ENCODE measurements at places on chromosomes 2 and 18.

DNA sequence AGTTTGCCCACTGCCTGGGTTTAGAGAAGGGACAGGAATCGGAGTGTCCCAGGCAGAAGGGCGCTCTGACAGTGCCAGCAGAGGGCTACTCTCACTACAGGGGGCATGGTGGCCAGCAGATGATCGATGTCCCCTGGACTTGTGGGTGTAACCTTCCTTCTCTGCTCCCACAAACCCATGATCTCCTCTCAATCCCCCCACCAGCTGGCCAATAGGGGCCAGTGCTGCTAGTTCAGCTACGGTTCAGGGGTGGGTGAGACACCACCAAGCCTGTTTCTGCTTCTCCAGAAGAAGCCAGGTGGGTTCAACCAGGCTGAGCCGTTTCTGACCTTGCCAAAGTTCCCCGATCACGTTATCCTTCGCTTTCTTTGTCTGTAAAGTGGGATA, 1.3 kb downstream of the NPPC start:
- no peak for DNase-seq

DNA sequence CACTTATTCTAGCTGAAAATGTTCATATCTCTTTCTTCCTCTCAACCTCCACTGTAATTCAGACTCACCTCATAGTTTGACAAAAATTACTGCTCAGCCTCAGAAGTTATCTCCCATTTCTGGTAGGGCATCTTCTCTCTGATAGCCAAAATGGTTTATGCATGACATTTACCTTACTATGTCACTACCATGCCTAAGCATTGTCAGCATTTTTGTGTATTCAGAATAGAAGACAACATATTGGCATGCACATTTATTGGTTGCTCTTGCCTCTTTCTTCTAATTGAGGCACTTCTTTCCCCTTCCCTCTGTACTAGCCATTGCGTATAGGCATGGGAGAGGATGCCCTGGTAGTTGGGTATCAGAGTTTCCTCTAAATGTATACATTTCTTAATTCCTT, 406.1 kb upstream of the DCC start:
- no peak for DNase-seq

GRCh38 chr2:159891917-159892730, 94.1 kb upstream of the CD302 start:
- no peak for DNase-seq

GRCh38 chr18:61893971-61894750, 1.4 kb upstream of the RNF152 start:
- peak; percentile 88 for DNase-seq

DNA sequence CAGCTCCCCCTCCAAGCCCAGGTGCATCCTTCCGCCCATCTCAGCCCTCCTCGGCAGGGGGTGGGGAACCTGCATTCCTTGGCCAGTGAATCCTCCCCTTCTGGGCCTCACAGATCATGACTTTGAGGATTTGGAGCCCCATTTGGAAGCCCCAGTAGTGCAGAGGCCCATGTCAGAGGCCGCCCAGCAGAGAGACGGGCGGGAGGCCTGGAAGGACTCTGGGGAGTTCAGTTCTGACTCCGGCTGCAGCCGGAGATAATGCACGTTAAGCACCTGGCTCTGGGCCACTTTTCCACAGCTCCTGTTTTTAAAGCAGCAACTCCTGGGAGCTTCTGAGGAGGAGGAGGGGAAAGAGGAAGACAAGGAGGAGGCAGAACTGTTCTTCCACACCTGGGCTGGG, 14.9 kb downstream of the ATOH8 start:
- peak; percentile 57 for DNase-seq

- DNase-seq = no peak
Observed at GRCh38 chr2:217639481-217639880, 363.3 kb downstream of the TNS1 start.

- DNase-seq = no peak
Observed at GRCh38 chr2:37767959-37768925, 96.8 kb upstream of the CDC42EP3 start.

- DNase-seq = no peak
Observed at GRCh38 chr2:70627211-70627898, 73.7 kb upstream of the TGFA start.

DNA sequence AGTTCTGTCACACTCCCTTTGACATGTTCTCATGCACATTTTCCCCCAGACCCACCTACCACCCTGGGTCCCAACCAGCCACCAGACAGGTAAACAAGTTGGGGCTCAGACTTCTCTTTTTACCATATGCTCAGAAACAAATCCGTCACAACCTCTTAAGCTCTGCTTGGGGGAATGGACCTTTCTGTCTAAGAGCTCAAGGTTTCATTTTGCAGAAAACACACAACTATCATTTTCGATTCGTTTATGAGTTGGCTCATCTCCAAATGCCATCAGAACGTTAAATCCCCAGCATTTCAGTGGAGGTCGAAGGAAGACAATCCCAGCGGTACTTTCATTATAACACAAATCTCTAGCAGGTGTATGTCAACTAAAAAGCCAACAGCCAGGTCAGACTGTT, 30.6 kb upstream of the NCK2 start:
- DNase-seq = no peak

DNA sequence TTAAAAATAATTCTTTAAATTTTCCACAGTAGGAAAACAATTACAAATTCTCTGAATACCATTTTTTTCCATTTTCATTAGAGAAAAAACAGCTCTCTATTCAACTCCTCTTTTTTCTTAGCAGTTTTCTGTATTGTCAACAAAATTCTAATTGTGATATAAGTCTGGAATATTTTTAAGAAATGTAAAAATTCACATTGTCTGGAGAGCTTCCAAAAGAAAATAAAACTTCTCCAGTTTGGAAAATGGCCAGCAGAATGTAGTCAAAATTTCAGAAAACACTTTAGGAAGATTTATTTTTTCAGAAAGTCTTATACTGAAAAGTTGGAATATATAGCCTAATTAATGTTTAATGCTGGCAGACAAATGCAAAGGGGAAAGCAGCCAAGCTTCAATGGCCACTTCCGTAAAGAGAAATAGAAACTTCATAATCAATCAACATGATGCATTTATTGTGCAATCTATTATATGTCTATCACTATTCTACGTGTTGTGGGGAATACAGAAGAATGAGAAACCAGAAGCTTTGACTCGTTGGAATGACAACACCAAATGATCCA, 733.2 kb upstream of the PKDCC start:
- no peak for DNase-seq

GRCh38 chr18:75654851-75655751, 227.6 kb upstream of the SMIM21 start:
- no peak for DNase-seq

GRCh38 chr2:191188550-191189093, 37.8 kb upstream of the STAT4 start:
- DNase-seq = no peak

DNA sequence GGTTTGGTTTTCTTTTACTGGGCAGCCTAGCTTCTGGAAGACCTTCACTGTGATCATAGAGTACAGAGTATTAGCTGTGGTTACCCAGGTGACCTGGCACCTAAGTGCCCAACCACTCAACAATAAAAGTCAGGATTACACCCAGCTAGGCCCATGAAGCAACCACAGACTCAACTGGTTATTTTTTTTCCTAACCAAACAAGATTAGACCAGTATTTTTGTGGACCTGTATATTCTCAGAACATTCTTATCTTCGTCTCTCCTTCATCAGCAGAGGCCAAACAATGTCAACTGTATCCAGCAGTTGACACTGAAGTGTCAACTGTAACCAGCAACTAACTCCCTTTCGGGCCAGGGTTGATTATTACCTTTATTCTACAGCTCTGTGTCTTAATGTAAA, 289.2 kb upstream of the SLC39A10 start:
- DNase-seq = no peak

GRCh38 chr2:191432121-191432520, 186.9 kb downstream of the MYO1B start:
- DNase-seq = no peak

Data from colonic mucosa (tissue), 4 donors.